SJCRH30 (cell line): ENCODE measurements at places on chromosomes 5 and 9.

- peak; percentile 45 for DNase-seq
Measured at GRCh38 chr5:37836592-37837413, 3.0 kb downstream of the GDNF start.

DNA sequence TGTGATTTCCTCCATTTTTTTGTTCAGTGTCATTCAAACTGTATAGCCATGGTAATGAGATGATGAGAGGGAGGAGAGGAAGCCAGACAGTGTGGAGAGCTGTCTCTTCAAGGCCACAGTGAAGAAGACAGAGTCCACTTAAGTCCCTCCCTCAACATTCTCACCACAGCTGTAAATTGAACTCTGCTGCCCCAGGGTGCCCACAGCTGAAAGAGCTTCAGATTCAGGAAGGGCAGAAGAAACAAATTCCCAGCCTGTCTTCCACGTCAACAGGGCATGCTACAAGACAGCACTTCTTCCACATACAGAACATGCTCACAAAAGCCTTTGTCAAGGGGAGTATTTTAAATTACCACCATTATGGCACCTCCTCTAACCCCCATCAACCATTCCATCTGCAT lies 100.4 kb downstream of the KLHL3 start:
- no peak for DNase-seq

DNA sequence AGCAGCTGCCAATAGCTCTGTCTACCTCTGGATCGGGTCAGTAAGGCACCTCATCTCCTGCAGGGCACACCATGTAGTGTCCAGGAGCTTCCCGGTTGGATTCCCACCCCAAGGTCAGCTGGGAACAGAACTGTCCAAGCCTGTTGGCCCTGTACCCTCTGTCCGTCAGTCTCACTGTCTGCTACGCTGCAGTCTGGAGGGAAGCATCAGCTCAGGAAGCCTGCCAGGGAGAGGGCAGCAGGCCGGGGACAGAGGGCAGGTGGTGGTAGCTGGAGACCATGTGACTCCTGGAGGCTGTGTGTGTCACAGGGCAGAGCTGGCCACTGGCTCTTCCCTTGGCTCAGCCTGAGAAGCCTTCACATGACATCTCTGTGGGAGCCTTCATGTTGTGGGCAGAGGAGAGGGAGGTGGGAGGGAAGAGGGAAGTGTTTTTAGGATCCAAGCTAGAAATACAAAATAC lies 134.5 kb downstream of the SEC61B start:
- no peak for DNase-seq

DNA sequence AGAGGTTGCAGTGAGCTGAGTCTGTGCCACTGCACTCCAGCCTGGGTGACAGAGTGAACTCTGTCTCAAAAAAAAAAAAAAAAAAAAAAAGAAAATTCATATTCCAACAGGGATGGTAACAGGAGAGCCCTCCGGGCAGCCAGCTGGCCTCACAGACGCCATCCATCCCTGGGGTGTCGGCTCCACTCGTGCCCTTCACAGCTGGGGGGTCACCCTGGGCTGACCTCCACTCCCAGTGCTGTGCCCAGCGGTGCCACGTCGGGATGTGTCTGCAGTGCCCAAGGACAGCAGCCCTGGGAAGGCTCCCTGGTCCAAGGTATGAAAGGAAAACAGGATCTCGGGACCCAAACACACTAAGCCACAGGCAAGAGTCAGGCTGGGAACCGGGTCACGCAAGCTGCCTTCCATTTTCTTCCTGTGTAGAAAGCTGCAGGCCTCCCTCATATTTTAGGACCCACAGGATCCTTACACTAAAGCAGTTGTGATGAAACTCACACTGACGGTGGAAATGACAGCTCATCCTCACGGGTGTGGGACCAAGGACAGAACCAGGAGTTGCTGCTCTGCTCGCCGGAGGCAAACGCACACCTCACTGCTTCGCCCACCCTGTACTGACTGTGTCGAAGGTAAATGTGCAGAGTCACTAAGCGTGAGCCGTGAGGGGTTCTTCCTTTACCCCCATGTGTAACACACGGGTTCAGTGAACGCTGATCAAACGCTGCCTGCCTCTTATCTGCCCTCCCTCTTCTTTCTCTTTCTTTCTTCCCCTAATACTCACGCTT lies 5.3 kb downstream of the SLC12A7 start:
- DNase-seq, result no peak

GRCh38 chr9:92764381-92764987 lies at the start of gene BICD2:
Gene BICD2, minus strand, starts transcription at chr9:92764833. Its CDS starts 89 bp downstream, at chr9:92764744.
- DNase-seq, result no peak

GRCh38 chr9:127554966-127555839 lies 56.9 kb upstream of the STXBP1 start:
- peak; percentile 84 for DNase-seq

- DNase-seq, result peak; percentile 14
Measured at GRCh38 chr5:148011398-148012137, 52.2 kb upstream of the SPINK5 start.
